Activated CD4-positive, CD25-positive, alpha-beta regulatory T cell treated with anti-CD3 and anti-CD28 coated beads, Interleukin-2, amount 50 U/mL, for 72 hours (primary cell): ENCODE measurements at places on chromosomes 13 and 19.

DNA sequence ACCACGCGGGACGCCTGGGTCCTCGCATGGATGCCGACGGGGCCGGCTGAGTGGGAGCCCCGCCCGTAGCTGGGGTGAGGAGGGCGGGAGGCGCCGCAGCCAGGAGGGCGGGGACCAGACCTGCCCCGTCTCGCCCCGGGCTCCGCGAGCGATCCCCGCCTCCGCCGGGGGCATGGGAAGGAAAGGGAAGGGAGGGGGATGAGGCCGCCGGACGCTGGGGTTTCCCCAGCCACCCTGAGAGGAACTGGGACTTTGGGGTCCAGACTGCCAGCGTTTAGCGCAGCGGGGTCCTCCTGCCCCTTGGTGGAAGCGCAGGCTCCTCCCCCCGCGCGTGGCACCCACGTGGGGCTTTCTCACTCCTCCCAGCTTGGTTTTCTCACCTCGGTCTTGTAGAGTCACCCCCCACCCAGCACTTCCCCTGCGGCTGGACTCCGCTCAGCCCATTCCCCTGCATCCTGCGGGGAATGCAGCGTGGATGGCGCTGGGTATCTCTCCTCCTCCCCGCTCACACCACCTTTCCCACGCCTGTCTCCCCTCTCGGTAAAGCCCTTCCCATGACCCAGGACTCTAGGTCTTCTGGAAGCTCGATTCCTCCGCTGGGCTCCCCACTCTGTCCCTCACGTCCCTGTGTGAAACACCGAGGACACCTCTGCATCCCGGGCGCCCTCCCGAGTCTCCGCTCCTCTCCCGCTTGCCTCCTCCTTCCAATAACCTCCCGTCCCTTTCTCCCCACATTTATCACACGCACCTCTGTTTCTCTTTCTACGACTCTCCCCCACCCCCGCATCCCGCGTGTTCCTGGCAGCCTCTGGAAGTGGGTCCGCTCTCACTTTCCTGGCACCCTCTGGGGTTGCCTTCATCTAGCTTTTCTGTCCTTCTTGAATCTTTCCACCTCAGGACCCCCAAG, 2.1 kb downstream of the TGFB1 start:
- peak; percentile 82 for DNase-seq

DNA sequence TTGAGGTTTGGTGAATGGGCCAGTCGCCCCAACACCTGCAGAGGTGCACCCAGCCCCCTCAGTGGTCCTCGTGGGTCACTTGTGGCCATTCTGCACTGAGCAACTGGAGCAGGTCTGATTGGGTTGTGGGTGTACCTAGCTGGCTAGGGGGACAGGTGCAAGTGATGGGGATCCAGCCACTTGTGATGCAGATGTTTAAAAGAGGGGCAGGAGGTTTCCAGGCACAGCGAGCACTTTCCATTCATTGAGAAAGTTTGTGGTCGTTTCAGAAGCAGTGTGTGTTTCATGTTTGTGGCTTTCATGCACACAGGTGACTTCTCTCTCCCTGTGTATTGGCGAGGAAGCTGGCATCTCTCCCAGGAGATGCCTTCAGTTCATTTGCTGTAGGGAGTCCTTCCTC, 34.7 kb downstream of the TSSK6 start:
- DNase-seq, result no peak

DNA sequence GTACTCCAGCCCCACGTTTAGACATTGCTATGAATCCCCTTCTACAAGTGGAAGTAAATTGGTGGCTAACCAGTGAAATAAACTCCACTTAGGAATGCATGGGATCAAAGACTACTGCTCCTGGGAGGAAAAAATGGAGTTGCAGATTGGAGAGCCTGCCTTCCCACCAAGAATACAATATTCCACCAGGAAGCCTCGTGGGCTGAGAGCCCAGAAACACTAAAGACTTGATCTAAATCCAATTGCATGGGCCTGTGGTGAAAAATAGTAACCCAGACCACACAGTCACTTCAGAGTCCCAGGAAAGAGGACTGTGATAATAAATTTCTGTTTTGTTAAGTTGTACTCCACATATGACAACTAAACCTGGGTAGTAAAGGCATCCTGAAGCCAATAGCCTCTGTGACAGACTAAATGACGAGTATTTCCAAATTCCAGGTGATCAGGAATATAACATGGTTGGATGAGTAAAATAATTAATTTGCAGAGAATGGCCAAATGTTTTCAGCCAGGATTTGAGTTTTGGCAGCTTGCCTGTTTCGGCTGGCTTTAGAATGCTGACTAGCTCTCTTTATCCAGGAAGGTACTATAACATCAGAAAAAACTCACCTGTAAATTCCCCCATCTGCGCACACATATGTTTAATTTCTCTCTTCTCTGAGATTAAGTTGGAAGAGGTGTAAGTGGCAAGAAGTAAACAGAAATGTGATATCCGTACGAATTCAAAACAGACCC, 480.3 kb downstream of the LIG4 start:
- DNase-seq, result no peak

DNA sequence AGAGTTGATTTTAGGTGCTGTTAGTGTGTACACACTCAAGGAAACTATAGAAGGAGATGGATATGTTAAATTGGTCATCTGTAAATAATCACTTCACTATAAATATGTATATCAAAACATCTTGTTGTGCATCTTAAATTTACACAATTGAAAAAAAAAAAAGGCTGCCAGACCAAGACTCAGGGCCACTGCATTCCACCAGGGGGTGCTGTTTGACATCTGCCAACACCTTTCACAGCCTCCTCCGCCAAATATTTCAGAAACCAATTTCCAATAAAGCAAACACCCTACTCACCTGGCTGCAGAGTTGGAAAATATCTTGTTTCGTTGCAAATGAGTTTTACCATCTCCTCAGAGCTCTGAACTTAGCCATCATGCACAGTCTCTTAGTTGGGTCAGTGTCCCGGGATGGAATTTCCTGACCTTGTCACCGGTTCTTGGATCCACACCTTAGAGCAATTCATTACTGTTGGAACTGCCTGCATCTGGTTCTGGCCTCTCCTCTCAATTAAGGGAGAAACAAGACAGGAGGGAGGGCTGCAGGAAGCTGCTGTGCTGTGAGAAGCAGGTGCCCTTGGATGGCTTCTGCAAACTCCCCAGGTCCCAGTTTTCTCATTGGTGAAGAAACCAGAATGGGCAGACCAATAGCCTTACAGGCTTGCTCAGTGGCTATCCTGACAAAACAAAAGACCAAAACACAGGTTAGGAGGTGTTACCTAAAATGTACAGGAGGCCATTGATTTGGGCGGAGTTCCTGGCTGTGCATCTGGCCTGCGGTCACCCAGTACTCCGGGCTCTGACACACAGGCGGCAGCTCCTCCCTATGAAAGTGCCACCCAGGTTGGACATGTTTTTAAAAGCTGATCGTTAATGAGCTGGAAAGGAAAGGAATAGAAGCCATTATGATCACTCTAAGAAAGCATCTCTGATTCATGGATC, 746.6 kb downstream of the UQCRFS1 start:
- DNase-seq, result peak; percentile 53

DNA sequence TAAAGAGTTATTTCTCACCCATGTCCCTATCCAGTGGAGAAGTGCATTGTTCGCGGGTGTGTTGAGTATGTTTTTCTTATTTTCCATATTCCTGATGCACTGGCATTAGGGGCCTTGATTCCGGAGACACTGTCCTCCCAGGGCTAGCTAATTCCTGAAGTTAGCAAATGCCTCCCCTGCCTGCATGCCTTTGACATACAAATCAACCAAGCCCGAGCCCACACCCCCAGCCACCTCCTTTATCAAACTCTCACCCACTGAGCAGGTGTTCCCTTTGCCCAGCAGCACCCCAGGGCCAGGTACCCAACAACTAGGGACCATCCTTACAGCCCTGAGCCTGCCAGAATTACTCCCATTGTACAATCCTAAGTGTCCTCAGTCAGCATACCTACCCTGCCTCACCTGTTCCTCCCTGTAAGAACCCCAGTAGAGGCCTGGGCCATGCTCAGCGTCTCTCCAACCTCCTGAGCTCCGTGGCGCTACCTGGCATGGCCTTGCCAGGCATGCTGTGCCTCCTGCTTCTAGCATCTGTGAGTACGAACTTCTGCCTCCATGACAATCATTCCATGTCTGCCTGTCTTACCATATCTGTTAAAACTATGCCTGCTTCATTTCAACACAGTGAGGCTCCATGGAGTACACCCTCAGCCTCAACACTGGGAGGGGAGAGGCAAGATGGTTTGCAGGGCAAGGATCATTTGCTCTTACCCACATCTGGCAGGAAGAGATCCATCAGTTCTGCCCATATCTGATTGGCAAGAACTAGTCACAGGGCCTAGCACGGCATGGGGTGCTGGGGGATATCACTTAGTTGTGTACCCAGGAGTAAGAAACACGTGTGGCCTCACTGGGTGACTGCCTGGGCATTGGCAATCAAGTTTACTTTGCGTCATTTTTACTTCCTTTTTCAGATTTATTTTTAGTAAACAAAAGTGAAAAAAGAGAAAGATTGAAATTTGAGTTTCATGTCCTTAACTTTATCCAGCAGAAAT, 203.9 kb downstream of the SHISA2 start:
- DNase-seq, result no peak

- DNase-seq, result no peak
These were observed 4.5 kb downstream of the SF3A2 start for GRCh38 chr19:2240881-2241760.

DNA sequence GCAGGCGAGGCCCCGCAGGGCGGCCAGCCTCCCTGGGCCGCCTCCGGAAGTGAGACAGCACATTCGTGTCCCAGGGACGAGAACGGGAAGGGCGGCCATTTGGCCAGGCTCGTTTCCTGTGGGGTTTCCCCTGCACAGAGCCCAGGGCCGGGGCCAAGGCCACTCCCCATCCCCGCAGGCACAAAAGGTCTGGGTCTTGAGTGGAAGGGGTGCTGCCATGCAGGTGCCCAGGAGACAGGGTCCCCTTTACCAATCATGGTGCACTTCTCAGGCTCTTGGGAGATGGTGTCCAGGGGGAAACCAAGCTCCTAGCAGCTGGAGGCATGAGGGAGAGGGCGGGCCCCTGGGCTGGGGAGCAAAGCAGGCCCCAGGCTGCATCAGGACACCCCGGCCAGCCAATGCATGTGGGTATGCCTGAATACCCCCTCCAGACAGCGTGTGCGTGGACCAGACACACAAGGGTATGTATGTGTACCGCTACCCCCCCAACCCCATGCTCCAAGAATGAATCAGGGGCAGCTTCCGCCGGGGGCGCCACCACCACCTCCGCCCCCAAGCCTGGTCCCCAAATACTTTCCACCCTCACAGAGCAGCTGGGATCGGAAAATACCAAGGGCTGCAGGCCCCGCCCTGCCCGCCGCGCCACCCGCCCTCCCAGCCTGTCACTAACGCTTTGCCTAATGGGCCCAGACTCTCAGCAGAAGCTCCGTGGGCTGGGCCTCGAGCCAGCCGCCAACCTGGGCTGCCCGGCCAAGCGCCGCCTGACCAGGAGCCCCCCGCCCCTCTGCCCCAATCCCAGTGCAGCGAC, 37.6 kb upstream of the NANOS3 start:
- DNase-seq, result peak; percentile 78

GRCh38 chr13:28494504-28494777, 487 bp downstream of the FLT1 start:
- DNase-seq, result no peak

DNA sequence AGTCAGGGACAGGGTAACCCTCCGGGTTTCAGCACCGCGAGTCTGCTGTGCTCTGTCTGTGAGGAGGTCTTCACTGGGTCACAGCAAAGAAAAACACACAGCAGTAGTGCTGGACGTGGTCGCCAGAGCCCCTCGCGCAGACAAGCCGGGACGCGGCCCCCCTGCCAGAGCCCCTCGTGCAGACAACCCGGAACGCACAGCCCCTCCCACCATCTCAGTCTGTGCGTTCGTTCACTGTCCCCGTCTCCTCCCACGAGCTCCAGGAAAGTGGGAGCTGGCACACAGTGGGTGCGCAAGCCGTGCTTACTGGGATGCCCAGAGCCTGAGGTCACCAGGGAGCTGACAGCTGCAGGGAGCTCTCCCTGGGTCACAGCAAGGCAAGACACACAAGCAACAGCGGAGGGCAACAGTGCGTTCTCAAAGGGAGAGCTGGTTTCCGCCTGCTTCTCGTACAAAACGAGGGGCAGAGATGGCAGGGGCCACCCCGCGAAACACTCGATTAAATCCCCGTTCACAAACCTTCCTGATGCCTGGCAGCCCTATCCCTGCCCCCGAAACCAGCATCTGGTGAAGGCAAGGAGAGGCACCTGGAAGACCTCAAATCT, 3.2 kb upstream of the PLPP2 start:
- no peak for DNase-seq

DNA sequence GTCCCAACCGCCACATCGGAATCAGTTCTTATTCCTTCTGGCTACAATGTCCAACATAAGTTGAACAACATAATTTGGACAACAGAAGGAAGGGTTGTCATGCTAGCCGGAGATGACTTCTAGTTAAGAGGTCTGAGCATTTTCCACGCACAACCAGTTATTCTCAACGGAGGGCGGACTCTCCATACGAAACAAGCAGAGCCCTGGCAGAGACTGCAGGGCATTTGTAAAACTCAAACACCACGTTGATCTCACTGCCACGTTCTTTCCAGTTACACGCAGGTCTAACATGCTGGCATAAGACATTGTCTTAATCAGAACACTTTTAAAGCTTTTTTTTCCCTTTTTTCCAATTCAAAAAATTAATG, 38.3 kb upstream of the DCUN1D2 start:
- no peak for DNase-seq

DNA sequence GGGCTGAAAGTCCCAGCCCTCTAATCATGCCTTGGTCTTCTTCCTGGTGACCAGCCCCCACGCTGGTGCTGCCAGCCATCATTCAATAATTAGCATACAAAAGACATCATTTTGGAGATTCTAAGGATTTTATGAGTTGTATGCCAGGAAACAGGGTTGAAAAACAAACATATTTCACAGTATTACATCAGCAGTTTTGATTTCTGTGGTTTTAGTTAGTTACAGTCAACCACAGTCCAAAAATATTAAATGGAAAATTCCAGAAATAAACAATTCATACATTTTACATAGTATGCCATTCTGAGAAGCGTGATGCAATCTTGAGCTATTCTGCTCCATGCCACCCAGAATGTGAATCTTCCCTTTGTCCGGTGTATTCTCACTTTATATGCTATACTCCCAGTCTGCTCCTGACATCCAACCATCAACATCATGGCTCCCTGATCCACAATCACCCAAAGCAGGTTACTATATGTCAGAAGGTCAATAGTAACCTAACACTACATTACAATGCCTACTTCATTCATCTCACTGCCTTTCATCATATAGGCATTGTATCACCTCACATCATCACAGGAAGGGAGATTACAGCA, 49.2 kb downstream of the STOML3 start:
- no peak for DNase-seq
